ENCODE measurements at places on chromosomes 12 and 14. TPM values are rescaled to one million over a fixed set of nuclear protein-coding genes. Genes with fewer than 3 reads are reported as not detected.

The MYF6 gene
- total RNA-seq, result not detected

The DTX1 gene
- 3.0 TPM for total RNA-seq

DNA sequence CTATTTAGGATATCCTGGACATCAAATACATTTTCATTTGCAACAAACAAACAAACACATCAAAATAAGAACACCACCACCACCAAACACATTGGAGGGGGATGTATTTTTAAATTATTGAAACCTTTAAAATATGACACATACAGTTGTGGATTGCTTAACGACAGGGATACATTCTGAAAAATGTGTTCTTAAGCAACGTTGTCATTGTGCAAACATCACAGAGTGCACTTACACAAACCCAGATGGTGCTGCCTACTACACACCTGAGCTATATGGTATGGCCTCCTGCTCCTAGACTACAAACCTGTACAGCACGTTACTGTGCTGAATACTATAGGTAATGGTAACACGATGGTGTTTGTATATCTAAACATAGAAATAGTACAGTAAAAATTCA lies 19.4 kb downstream of the PYGL start:
- DNase-seq, result no peak
- no peaks in the 10 kb centered on the region for H3K27me3 ChIP-seq
- H3K27ac ChIP-seq, result no peak overlapping the region
- H3K4me3 ChIP-seq, result no peak overlapping the region
- H3K36me3 ChIP-seq, result no peaks in the 10 kb centered on the region

DNA sequence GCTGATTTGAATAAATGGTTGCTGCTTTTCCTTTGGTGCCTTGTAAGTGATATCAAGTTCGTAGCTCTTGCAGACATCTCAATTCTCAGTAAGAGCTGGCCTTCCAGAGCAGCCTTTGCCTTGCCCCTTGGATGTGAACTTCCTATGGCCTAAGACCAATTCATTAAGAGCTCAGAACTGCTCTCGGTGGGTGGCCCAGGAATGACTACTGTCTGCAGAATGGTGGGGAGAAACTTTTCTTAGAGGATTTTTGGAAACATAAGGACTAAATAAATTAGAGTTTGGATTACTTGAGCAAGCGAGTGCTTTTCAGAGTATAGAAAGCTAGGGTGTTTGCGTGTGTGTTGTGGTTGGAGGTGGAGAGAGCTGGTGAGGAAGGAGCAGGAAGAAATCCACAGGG lies 306.4 kb upstream of the TBX3 start:
- H3K27me3 ChIP-seq, result no peaks in the 10 kb centered on the region
- no peak for DNase-seq
- H3K4me3 ChIP-seq, result no peak overlapping the region
- H3K27ac ChIP-seq, result no peak overlapping the region
- no peaks in the 10 kb centered on the region for H3K36me3 ChIP-seq

- no peaks in the 10 kb centered on the region for H3K36me3 ChIP-seq
- H3K27ac ChIP-seq, result no peak overlapping the region
- H3K27me3 ChIP-seq, result no peaks in the 10 kb centered on the region
- DNase-seq, result no peak
Measured at GRCh38 chr12:90712671-90713070, 242.3 kb downstream of the CCER1 start.

Measured in transverse colon (tissue), 4 donors.